Body of pancreas (tissue), 4 donors: ENCODE measurements at places on chromosomes 7 and 10.

- no peak for DNase-seq
Observed at GRCh38 chr10:47104786-47105385, 193.7 kb downstream of the PTPN20 start.

DNA sequence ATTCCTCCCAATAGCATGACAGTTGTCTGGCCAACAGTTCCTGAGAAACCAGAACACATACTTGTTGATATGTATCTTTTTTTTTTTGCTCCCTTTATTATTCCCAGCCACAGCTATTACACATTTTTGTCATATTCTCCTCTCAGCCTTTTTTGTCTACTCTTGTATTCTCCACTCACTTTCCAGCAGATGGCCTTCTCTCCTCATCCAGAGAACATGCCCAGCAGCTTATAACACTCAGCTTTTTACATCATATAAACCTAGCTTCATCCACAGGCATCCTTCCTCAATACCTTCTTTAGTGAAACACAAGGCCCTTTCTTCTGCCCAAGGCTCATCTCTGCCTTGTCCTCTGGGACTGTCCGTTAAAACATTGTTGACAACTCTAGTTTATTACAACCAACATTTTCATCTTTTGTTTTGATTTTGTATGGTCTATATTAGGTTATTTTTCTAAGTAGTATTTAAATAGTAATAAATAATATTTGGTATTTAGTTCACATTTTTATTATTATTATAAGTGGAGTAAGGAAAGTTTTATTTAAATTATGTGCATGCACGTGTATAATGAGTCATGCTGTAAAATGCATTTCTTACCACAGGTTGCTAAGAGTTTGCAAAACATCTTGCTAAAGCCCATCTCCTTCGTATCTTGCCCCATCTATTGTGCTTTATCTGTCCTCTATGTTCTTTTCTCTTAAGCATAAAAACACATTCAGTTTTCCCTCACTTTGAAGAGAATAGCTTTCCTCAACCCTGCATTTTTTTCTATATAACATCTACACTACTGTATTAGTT, 101.5 kb downstream of the ORC5 start:
- no peak for DNase-seq

- DNase-seq = no peak
Observed at GRCh38 chr7:40865441-40866233, 730.8 kb downstream of the SUGCT start.

- no peak for DNase-seq
Observed at GRCh38 chr10:122225330-122225729, 45.8 kb upstream of the BTBD16 start.

DNA sequence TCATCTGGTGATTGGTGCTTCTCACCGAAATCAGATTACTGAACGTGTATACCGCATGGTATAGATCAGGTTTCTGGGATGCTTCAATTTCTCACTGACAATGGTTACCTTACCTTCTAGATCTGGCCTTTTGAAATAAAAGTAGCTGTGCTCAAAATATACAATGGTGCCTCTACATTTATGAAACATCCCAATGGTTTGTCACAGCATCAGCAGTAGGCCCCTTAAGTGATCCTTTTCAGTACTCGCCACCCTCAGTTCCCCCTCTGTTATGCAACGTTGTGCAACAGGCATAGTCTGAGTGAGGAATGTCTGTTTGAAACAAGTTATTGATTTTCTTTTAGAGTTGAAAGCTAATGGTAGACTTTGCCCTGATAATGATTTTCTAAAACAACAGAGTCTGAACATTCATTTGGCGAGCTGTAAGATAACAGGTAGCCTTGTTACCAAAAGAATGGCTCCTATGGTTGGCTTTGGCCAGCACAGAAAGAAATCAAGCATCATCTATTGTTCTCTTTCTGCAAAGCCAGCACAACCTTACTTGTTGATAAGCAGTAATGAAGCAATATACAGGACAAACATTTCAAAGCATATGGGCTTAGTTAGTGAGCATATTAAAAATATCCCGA, 693.9 kb downstream of the PARD3 start:
- no peak for DNase-seq

- DNase-seq = no peak
Observed at GRCh38 chr10:132369636-132370185, 27.3 kb upstream of the PWWP2B start.

- peak; percentile 53 for DNase-seq
Observed at GRCh38 chr10:69567920-69568319, 5.3 kb downstream of the NEUROG3 start.

DNA sequence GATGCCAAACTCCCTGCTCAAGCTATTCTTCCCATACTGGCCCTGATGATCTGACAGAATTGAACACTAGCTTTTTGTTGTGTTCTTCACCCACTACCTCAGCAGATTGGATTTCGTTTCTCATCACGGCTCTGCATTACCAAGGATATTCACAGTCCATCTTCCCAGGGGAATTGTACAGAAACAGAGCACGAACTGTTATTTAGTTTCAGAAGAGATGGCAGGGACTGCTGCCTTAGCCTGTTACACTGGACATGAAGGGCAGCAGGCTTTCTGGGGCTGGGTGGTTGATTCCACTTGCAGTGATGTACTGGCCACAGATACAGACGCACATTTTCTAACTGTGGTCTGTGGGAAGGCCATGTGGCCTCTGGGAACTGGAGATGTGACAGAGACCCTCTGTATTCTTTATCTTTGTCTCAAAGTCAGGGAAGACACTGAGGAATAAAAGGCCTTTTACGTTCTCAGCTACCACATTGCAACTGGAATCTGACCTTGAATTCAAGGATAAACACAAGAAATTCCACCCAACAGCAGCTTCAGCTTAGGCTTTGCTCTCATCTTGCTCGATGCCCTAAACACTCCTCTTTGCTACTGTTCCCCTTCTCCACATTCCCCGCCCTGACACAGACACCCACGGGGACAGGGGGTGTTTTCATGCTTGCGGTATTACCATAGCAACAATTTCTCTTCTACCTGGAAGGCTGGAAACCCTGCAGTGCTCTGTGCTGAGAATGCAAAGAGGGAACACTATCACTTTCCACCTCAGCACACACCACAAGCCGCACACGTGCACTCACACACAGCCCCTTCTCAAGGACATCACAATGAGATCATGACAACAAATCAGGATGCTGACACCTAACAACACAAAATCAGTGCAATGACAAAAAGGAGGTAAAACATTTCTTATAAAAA, 81.7 kb downstream of the RNF216 start:
- no peak for DNase-seq

DNA sequence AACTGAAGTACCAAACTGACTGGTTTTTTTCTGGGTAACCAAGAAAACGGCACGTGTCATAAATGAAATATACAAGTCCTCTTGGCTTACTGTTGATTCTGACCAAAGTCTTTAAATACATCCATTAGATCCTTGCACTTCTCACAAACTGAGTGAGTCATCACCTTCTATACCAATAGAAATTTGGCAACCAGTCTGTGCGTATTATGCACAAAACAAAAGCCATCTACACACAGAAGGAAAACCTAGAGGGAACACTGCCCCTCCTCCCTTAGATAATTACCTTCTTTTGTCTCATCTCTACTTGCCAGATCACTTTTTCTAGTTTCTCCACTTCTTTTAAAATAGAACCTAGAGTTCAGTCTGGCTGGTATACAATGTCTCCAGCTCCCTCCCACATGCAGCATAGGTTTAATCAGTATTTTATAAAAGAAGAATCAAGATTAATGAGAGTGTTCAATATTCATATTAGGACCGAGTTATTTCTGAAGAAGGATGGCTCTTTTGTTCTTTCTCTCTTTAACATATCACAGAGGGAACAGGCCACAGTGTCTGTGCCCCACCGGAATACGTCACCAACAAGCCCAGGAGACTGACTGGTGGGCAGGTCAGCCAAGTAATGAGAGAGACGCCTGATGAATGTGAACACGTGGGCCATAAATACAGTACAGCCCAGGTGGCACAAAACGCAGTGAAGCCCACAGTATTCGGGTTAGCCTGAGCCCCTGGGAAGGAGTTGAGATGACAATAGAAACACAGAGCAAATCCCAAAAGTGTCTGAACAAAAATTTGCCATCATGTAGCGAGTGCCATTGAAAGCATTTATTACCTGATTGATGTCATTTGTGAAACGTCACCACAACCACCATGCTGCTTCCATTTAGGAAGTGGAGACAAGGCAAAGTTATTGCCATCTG, 91.3 kb downstream of the KIAA1549 start:
- no peak for DNase-seq

DNA sequence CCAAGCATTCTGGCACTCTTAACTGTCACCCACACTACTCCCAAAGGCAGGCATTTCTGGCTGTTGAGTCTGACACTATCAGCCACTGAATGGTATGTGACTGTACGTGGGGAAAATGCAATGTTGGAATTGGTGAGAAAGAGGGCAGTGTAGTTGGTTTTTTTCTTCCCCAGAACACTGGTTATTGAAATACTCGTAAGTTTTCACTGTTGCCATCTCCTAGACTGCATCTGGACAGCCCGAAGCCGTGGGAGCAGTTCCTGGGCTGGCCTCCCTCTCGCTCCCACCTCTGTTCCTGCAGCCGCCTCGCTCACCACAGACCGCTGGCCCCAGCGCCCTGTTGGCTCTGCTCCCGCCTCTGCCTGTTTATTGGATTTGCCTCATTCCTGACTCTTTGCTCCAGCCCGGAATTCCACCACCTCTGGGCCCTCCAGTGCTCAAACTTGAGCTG, 5.7 kb downstream of the PLCE1 start:
- peak; percentile 57 for DNase-seq

- DNase-seq = peak; percentile 56
Observed at GRCh38 chr10:132185601-132186487, 904 bp upstream of the DPYSL4 start.

DNA sequence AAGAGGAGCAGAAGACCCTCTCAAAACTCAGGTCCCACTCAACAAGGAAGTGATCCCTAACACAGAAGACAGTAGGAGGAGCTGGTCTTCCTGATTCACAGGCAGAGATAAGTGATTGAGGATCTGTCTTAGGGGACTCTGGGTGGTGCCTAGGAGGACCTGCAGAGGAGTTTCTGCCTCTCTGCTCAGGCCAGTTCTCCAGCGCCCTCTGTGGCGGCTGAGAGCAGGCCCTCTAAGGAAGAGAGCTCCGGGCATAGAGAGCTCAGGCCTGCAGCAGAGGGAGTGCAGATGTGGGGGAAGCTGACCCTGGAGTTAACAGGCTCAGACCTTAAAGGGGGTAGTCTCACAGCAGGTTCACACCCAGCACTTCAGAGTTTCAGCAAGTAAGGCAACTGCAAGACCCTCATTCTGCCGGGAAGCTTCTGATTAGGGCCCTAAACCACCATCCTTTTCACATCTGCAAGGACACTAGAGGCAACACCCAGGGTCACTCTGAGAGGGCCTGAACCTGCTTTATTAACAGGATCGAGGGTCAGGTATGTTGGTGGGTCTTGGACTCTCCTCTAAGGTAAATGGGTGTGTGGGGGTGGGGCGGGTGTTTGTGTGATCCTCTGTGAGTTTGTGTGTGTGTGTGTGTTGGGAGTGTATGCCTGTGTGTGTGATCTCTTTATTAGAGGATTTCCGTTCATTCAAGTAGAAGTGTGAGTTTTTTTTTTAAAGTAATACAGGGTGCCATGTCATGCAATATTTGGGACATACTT, 57.6 kb upstream of the TARP start:
- no peak for DNase-seq

DNA sequence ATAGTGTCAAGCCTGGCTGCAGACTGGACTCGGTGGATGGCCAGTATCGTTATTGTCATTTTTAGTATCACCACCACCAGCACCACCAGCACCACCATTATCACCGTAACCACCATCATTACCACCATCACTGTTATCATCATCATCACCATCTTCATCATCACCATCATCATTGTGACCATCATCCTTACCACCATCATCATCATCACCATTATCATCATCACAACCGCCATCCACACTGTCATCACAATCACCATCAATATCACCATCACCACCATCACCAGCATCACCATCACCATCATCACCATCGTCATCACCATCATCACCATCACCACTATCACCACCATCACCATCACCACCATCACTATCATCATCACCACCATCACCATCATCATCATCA, 65.6 kb downstream of the FOXL3 start:
- DNase-seq = no peak

- DNase-seq = no peak
Observed at GRCh38 chr7:93955304-93955703, 33.8 kb downstream of the GNG11 start.

DNA sequence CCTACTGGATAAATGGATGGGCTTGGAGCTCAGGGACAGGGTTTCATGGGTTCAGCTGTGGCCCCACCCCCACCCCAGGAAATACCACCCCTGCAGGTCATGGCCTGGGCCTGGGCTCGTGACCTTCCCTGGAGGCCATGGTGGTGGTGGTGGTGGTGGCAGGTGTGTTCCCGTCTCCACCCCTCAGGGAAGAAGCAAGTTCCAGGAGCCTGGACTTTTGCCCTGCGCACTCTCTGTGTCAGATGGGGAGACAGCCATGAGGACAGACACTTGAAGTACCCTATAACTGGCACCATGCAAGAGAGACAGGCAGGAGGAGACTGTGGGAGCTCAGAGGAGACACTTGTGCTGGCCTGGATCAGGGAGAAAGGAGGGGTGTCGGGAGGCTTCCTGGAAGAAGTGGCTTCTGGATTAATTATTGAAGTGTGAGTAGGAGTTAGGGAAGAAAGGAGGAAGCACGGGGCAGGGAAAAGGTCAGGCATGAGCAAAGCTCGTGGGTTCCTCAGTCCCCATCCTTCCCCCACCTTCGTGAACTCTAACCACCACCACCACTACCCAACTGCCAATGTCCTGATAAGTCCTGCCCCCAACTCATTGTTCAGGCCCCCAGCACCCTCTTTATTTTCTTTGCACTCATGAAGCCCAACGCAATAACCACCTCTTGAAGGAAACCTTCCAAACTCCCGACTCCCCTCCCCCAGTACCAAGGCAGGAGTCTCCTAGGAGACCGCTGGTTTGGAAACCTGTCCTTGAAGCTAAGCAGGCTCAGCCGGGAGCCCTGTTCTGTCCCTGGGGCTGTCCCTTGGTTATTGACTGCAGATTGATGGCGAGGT, 8.9 kb downstream of the SH2B2 start:
- DNase-seq = no peak
